Stimulated activated CD4-positive, alpha-beta T cell treated with anti-CD3 and anti-CD28 coated beads, Interleukin-4, amount 100 ng/mL, for 1 hour (primary cell): ENCODE measurements at places on chromosomes 12 and 14.

- DNase-seq: no peak
Measured at GRCh38 chr12:62693376-62694050, 226.9 kb downstream of the MON2 start.

- DNase-seq: no peak
Measured at GRCh38 chr12:111409403-111409779, 3.7 kb downstream of the SH2B3 start.

GRCh38 chr14:87387806-87388205 is 605.2 kb downstream of the GALC start:
- DNase-seq: no peak

- DNase-seq: no peak
Measured at GRCh38 chr12:131350943-131351318, 360.0 kb upstream of the SFSWAP start.

DNA sequence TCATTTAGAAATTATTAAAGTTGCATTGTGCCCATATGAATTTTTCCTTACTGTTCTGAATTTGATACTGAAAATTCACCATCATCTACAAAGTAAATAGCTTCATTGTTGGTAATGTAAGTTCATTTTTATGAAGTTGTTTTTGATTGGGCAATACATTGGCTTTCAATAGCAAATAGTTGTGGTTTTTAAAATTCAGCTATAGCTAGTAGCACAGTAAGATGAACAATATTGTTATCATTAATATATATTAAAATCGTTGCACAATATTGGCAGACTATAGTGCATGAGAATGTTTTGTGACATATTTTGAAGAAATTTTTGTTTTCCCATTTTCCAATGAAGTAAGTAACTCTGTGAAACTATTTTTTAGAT is 575.0 kb downstream of the PRKD1 start:
- no peak for DNase-seq

DNA sequence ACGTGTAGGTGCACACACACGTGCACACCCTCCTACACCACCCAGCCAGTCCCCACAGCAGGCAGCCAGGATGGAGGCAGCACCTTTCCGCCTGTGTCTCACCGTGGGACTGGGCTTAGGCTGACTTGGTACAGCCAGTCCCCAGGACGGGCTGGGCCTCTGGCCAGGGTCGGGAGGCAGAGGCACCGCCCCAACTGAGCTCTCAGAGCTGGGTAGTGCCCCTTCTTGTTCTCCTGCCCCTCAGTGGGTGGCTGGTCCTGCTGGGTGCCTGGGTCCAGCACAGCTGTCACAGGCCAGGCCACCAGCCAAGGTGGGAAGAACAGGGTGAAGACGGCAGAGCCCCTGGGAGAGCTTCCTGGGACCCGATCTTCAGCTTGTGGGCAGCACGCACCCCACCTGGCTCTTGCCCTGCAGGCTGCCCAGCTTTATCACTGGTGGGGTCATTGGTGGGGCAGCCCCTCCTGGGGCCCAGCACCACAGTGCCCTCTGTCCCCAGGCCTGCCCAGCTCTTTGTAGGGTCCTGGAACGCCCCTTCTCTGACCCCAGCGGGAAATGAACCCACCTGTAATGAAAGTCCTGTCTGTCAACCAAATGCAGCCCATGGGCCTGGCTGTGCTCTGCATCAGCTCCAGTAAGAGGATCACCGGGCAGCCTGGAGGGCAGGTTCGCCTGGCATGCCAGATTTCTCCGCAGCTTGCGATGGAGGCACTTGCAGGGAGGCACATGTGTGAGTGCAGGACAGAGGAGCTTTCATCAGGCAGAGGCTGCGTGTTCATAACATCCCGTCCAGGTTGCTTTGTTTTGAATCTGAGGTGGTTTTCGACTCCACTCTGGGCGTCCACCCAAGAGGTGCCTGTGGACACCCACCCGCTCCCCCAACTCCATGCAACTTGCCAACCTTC is 14.7 kb downstream of the CDCA4 start:
- DNase-seq: no peak

- DNase-seq: no peak
Measured at GRCh38 chr12:69545081-69545480, 40.2 kb upstream of the CCT2 start.

DNA sequence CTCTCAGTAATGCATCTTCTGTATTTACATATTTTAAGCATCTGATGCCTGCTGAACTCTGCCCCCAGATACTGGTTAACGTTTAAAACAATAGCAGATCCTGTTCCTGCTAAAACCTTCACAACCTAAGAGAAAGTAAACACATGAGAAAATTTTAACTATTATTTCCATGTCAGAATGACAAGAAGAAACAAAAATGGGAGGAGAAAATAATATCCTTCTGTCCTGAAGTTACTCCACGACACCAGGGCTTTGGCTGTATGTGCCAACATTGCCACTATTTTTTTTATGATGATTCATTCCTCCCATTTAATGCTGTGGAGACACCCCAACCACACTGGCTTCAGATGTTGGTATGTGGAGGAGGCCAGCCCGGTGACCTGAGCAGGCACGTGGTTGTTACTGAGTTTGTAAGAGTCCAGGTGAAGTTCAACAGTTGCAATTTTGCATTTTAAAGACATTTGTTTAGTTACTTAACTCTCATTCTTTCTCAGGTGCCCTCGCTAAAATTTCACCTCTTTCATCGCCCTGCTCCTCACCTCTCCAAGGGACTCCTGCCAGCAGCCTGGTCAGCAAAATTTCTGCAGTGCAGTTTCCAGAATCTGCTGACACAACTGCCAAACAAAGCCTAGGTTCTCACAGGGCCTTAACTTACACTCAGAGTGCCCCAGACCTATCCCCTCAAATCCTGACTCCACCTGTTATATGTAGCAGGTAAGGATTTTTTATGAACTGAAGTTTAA is 65.5 kb upstream of the SLCO1C1 start:
- no peak for DNase-seq

DNA sequence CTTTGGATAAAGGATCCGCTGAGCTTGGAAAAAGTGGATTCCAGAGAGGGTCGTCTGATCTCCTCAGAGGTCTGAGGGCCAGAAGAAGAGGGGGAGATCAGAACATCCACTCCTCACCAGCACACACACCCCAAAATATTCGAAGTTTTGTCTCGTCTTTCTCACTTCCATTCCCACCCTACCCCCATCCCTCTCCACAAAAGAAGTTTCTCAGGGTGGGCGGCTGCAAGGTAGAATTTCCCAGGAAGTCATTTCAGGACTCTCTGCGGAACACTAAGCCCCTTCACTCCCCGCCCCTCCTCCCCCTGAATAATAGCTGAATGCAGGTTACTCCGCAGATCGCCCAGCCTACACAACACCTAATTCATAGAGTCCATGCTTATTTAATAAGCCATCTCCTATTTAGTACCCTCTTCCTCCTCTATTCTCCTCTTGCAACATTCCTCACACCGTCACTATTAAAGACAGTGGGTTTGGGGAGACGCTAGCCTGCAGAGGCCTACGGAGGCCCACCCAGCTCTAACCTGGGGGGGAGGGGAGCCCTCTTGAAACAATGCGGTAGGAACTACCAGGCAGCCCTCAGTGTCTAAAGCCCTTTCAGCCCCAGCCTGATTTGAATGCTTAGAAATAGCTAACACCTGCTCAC is 649 bp upstream of the SALL2 start:
- DNase-seq: no peak

DNA sequence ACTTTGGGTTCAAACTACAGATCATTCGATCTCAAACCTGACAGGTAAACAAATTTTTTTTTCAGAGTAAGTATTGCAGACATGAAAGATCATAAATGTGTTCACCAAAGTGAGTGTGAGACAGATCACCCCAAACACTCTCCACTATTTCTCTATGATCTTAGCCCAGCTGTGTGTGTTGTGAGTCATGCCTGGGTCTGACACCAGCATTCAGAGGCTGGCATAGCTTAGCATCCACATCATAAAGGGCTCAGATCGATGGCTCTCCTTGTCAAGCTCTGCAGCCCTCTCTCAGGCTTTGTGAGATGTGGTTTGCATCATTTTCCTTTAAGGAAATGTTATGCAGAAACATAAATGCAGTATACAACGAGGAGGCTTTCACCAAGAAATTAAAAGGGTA is 164.9 kb downstream of the ETV6 start:
- DNase-seq: no peak

DNA sequence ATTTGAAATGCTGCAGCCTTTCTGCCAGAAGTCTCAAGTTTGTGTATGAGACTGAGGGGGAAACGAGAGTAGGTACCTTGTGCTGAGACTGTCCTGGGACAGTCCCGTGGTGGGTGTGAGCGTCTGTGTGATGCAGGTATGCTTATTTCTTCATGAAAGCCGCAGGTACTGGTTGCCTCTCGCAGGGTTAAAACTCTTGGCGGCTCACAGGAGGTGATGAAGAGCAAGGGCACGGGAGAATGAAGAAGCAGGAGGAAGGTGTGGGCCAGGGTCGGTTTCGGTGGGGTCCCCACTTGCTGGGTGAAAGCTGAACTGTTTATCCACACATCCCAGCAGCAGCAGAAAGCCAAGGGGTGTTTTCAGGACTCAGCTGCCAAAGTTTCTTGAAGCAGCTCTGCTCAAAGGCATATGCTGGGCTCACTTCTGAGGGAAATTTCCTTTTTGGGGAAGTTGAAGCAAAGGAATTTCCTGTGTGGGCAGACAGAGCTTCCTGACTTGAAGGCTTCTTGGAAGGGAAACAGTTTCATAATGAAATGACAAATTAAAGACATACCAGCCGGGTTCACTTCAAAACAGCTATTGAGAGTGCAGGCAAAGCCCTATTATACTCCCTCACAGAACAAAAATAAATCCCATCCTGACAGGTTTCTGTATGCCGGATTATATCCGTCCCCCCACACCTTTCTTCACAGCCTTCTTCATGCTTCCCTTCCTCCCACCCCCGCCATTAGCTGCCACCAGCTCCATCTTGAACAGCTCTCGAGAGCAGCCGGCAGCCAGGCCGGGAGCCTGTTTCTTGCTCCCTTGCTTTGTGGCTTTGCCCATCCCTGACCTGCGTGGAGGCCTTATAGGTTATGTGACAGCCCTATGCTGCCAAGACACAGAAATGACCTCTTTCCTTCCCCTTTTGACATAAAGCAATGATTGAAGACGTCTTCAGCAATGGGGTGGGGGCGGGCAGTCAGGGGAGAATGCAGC is 116.6 kb downstream of the ETV6 start:
- DNase-seq: peak; percentile 73

- no peak for DNase-seq
Measured at GRCh38 chr12:110109037-110109836, 14.9 kb upstream of the IFT81 start.

DNA sequence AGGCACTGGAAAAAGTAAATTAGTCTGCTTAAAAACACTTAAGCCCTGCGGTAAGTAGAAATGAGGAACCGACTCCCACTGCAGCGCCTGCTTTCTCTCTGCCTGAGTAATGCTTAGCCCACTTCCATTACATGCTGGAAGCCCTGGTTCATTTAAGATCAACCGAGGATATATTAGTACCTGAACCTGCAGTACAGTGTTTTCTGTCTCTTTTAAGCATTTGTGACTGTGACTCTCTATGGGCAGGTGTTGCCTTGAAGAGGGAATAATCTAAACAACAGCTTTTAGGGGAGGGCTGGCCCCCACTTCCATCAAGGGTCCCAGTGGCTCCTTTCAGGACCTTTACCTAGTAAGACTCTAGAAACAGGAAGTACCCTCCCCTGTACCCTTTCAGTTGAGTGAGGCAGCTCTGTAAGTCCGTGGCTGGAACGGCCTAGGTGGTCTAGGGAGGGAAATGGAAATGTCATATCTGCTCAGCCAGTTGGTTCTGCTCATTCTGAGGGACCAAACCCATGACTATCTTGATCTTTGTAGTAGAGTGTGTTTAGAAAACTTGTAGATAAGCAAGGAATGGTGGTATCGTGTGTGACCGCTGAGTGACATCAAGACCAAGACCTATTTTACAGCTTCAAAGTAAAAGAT is 56.2 kb downstream of the FNTB start:
- no peak for DNase-seq

- no peak for DNase-seq
Measured at GRCh38 chr14:100871234-100872186, 32.0 kb downstream of the RTL1 start.

DNA sequence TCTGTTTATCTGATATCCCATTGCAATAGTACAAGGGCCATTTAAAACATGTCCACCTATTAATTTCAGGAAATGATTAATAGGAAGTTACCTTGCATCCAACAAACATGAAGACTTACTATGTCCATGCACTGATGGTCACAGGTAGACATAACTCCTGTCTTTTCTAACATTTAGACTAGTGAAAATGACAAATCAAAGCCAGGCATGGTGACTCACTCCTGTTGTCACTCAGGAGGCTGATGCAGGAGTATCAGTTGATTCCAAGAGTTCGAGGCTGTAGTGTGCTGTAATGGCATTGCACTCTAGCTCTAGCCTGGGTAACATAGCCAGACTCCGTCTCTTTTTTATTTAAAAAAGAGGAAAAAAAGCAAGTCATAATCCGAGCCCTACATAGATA is 14.8 kb downstream of the HSP90B1 start:
- no peak for DNase-seq

- no peak for DNase-seq
Measured at GRCh38 chr14:101928415-101928841, 35.9 kb upstream of the DYNC1H1 start.

GRCh38 chr14:33948869-33949408 is 1.9 kb downstream of the EGLN3 start:
- DNase-seq: no peak

DNA sequence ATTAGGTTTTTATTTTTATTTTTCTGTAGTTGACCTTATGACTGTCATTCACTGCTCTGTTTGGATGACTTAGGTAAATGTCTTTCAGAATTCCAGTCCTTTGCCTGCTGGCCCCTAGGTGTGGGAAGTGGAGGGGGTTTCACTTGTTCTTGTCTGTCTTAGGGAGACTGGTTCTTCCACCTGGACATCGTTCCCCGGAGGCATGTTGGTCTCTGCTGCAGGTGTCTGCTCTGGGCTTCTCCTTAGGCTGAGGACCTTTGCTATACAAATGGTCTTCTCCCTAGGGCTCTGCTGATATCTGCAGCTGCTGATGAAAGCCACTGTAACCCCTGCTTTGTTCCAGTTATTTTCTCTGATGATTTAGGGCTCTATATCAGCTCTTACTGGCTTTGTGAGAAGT is 97.1 kb downstream of the OTOGL start:
- no peak for DNase-seq

DNA sequence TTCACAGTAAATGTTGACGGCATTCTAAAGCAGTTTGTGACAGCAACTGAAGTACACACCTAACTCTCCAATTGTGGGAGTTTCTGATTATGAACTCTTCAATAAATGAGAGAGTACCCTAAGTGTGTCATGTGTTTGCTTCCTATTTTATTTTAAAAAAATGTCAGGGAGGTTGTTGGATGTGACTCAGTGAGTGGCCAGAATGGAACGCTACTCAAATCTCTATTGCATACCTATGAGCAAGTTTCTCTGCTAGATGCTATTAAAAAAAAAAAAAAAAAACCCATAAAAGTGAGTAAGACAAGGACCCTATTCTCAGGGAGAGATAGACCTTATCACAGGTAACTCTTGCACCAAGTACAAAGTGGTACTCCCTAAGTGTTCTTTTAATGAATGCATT is 256.6 kb downstream of the BTG1 start:
- DNase-seq: no peak

GRCh38 chr14:81565441-81566290 is 32.0 kb upstream of the SEL1L start:
- DNase-seq: no peak
